Placental pericyte (primary cell): ENCODE measurements at places on chromosomes 11 and 22. TPM values are rescaled to one million over a fixed set of nuclear protein-coding genes. Genes with fewer than 3 reads are reported as not detected.

Gene PAMR1
- 185 and 340 TPM in 2 replicates for total RNA-seq

Gene EXT2
- total RNA-seq: 140 and 162 TPM in 2 replicates

Gene CCDC15
- 0.66 and 7.9 TPM in 2 replicates for total RNA-seq

Gene OR2AG2
- total RNA-seq: 1.6 TPM in 1 of 2 replicates, not detected in the other

Gene GLB1L3
- total RNA-seq: not detected in 2 replicates

Gene OR5P2
- not detected in 2 replicates for total RNA-seq

Gene SHISAL1
- 0.57 and 1.1 TPM in 2 replicates for total RNA-seq

Gene STIM1
- 23.0 and 45.3 TPM in 2 replicates for total RNA-seq

Gene CDC45
- total RNA-seq: 1.8 and 30.8 TPM in 2 replicates

Gene CNTF
- 2.4 and 4.9 TPM in 2 replicates for total RNA-seq

Gene FERMT3
- total RNA-seq: 3.9 and 10.2 TPM in 2 replicates

Gene SAAL1
- 6.6 and 19.3 TPM in 2 replicates for total RNA-seq
